ENCODE measurements at places on chromosomes 13 and 19.

DNA sequence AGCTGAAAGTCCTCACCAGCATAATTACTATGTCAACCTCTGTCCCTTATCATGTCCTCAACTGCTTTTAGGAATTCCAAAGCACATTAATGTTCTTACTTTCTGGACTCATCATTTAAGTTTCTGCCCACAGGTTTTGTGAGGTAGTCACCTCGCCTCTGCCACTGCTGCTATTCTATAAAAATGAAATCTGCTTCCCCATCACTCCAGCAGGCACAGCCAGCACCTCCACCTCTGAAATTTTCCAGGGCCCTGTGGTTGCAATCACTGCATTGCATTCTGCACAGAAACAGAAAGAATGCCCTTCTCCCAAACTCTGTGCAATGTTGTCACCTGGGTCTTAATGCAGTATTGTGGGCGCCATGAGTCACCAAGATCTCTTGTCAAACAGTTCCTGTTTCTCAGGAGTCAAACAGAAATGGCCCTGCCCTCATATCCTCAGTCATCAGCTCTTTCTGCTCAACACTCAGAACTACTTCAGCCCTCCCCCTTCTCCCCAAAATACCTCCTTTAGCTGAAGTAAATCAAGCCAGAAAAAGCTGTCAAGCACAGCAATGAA, 529.2 kb upstream of the NBEA start:
- no peak for DNase-seq

DNA sequence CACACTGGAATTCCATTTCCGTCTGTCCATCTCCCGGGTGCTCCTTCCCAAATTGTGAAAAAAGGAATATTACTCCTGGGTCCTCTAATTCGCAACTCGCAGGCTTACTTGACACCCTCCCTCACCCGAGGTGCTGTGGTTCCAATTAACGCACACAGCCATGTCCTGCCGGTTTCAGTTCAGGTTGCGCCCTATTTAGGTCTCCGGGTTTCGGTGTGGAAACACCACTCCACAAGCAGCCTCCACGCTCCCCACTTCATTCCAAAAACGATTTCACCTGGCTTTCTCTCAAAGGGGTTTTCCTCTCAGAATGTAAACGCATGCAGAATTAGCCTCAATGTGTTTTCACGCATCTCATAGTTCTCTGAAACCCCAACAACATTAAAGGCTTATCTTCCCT, 37.9 kb downstream of the NAXD start:
- DNase-seq, result no peak

DNA sequence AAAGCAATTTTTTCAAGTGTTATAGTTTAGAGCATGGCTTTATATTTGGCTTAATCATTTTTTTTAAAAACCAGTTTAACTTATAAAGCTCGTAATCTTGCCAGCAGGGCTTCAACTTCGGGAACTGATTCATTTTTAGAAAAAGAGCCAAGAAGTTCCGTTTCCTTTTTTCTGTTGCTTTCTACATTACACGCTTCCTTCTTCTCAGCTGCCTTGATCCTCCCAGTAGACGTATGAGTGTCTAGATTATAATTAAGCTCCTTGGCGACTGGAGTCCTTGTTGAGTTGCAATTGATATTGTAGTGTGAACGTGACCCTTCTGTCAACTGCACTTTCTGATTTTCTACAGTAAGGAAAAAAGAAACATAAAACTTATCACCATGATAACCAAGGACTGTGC, 497.2 kb downstream of the DIAPH3 start:
- peak; percentile 62 for DNase-seq

GRCh38 chr13:28056970-28057712, 43.2 kb downstream of the FLT3 start:
- DNase-seq, result no peak

GRCh38 chr19:7624810-7625209, 4.5 kb downstream of the XAB2 start:
- DNase-seq, result no peak

DNA sequence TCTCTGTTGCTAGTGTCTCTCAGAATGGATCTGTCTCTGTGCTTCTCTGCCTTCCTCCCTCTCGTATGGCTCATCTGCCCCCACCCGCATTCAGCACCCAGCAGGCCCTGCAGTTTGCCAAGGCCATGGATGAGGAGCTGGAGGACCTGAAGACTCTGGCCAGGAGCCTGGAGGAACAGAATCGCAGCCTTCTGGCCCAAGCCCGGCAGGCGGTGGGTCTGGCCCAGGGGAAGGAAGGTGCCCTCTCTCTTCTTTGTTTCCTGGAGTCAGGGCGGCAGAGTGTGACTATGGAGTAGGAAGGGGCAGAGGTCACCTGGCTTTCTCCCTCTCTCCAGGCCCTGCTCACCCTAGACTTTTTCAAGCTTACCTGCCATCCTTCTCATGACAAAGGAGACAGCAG, 10.9 kb downstream of the KASH5 start:
- no peak for DNase-seq

- no peak for DNase-seq
Observed at GRCh38 chr19:30332445-30333234, 39.5 kb upstream of the ZNF536 start.

- DNase-seq, result no peak
Observed at GRCh38 chr13:40368127-40368891, 298.1 kb downstream of the FOXO1 start.

GRCh38 chr19:10945264-10945663, 15.6 kb upstream of the SMARCA4 start:
- no peak for DNase-seq

GRCh38 chr13:106612688-106613087, 44.8 kb upstream of the ARGLU1 start:
- peak; percentile 22 for DNase-seq

- no peak for DNase-seq
Observed at GRCh38 chr13:20193907-20194631, 1.3 kb upstream of the GJB2 start.

DNA sequence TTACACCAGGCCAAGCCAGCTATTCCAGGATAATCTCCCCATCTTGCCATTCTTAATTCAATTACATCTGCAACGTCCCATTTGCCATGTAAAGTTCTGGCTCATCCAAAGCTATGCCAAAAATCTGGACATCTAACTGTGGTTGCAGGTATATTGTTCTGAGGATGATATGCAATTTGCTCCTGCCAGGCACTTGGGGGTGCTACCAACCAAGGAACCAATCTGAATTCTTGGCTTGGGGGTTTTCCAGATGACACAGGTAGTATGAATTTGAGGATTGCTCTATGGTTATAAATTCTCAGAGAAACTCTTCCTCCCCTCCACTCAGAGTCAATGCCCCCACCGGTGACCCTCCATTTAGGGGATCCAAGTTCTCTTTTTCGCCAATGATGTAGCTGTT, 33.0 kb downstream of the CRYL1 start:
- DNase-seq, result no peak

GRCh38 chr19:15113245-15114152, 6.3 kb downstream of the SYDE1 start:
- no peak for DNase-seq

- DNase-seq, result no peak
Observed at GRCh38 chr19:6062961-6063575, 47.2 kb downstream of the RFX2 start.

GRCh38 chr19:39941615-39942365, 7.4 kb upstream of the FCGBP start:
- DNase-seq, result peak; percentile 83

GRCh38 chr13:31322026-31322425, 122.3 kb downstream of the B3GLCT start:
- no peak for DNase-seq

DNA sequence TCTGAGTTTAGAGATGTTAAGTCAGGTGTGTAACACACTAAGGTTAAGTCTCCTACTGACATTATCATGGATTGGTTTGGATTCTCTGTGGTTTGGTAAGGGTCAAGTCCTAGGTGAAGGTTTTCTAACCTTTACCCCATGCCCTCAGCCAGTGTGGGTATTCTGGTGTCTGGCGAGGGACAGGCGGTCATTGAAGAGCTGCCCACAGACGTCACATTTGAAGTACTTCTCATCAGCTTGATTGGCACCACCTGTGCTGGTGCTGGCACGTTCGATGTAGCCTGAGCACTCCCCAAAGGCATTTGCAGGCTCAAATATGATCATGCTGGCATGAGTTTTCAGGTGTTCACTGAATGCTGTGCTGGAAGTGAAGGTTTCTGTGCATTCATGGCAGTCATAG, 27.0 kb downstream of the PEG3 start:
- no peak for DNase-seq

DNA sequence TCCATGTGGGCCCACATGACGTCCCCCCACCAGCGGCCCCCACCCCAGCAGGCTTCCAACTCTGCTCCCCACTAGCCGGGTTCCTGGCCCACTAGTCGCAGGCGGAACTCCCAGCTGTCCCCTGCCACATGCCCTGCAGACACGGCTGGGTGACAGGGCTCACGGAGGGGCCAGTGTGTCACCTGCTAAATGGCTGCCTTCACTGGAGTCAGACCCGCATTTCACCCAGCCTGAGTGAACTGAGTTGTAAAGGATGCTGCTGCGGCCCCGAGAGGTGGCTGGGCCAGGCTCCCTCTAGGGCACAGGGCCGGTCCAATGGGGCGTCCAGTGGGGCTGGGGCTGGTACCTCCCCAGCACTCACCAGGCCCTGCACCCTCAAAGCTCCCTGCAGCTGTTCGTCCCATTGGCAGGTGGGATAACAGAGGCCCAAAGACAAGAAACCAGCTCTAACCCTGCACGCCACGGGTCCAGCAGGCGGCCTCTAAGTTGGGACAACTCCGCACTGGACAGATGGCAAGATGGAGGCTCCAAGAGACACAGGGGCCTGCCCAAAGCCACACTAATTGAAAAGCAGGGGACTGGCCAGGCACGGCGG, 3.2 kb downstream of the LMNB2 start:
- DNase-seq, result no peak

DNA sequence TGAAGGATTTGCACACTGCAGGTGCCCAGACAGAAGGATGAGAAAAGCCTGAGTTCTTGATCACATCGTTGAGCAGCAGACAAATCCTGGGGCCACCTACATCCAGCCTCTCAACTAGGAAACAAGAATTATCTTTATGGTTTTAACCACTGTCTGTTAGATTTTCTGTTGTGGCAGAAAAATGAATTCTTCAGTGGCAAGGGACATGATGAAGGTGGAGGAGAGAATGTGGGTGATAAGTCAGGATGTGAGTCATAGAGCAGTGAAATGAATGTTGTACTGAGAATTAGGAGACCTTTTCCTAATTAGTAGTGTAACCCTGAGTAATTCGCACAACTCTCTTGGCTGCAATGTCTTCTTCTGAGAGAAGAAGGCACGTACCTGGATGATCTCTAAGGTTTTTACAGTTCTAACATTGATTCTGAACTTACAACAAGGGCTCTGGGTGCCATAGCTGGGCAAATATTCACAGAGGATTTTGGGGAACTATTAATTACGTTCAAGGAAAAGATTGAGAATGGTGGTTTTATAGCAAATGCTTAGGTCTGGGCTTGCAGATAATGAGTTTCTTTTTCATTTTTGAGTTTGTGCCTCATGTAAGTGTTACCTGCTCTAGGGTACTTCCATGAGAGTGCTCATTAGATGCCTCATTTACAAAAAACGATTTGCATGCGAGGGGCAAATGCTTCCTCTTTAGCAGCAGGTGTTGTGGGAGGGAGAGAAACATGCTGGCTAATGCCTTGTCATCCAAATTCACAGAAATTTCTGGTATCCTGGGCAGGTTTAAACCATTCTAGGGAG, 111.0 kb upstream of the KL start:
- DNase-seq, result no peak

- DNase-seq, result no peak
Observed at GRCh38 chr19:45324349-45324907, 1.8 kb upstream of the CKM start.

DNA sequence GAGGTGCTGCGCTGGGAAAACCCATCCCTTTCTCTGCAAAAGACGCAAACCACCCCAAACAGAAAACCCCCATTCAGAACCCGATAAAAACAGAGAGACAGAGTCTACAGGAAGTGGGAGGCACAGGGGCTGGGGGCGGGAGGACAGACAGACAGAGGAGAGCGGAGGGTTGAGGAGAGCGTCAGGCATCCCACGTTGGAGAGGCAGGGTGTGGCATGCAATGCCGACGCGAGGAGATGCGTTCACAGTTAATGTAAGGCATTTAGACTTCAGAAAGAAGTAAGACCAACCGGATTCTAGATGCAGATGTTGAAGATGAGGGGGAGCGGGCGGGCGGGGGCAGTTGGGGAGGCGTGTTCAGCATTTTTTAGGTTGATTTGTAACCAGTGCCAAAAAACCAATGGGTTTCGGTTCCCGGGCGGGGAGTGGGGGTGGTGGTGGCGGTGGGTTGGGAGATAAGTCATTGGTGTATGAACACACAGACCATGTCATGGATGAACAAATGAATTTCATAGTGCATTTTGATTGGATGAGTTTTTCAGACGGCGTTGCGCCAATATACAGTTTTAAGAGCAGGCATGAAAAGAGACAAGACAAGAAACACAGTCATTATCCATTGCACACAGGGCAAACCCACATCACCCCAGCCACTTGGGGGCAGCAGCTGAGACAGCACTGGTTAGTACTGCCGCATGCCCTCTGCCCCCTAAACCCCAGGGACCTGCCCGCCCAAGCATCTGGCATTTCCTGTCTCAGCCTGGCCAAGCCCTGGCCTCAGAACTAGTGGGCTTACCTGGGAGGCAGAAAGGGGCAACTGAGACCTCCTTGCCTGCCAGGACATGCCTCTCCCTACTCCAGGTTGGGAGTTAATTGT, 91.3 kb downstream of the IER2 start:
- no peak for DNase-seq

DNA sequence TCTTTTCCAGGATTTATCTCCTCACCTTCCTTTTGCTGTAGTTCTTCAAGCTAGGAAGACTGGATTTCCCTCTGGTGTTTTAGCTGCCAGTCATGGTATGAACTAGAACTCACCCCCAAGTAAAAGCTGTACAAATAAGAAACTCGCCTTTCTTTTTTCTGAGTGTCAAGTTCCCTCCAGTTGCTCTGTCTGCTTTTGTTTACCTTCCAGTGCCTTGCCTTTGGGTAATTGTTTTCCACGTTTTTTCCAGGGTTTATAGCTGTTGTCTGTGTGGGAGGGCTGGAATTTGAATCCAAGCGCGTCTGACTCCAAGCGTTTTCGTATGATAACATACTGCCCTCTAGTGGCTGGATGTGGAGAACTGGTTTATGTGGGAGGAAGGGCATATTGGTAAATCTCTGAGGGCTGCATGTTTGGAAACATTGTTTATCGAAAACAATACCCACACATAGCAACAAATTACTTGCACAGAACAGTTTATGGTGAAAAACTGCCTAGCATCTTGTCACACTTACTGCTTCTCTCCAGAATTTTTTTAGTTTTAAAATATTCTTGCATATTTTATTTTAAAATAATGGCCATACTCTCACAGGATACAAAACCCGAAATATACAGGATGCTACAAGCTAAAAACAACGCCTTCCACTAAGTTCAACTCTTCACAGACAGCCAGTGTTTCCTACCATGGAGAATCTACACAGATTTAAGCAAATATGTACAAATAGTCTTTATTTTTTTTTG, 19.2 kb downstream of the RCN3 start:
- peak; percentile 94 for DNase-seq
